CD4-positive, alpha-beta T cell treated with Interleukin-10 for 1 hour (primary cell): ENCODE measurements at places on chromosomes 2 and 18.

GRCh38 chr2:88540346-88540745 is 86.9 kb downstream of the EIF2AK3 start:
- no peak for DNase-seq

GRCh38 chr2:188664416-188664815 is 309.8 kb upstream of the COL3A1 start:
- DNase-seq: no peak

- DNase-seq: no peak
Observed at GRCh38 chr18:57210107-57210715, 63.3 kb downstream of the BOD1L2 start.

- DNase-seq: no peak
Observed at GRCh38 chr2:8312861-8313830, 368.7 kb upstream of the ID2 start.

- DNase-seq: no peak
Observed at GRCh38 chr2:38164881-38165280, 88.9 kb upstream of the CYP1B1 start.

DNA sequence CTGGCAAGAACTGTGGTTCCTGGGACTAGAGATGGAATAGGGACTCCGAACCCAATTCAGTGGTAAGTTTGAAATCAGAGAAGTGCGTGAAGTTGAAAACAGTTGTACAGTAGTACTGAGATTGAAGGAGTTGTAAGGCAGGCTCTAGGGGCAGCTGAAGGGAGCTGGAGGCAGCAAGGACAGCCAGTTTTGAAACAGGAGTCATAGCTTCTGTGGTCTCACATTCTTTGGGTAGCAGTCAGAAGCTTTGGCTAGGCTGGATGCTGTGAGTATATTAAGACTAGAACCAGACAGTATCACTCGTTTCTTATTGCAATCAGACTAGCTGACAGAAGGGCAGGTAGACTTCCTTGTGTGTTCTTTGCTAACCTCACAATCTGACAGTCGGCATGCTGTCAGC is 64.5 kb upstream of the ADAM23 start:
- no peak for DNase-seq

DNA sequence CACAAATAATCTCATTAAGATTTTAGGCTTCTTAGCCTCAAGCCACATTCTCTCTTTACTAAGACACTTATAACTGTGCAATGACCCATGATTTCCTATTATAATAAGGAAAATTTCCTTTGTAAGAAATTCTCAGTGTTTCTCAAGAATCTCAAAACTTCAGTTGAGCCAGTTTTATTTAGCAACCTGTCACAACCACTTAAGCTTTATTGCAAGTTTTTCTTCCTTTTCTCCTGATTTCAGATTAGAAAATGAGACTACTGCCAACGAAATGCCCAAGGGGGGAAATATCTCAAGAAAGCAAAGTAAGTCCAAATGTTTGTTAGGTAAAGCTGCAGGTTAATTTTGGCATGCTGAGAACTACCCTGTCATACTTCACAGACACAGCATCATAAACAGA is 178.5 kb downstream of the THADA start:
- no peak for DNase-seq

DNA sequence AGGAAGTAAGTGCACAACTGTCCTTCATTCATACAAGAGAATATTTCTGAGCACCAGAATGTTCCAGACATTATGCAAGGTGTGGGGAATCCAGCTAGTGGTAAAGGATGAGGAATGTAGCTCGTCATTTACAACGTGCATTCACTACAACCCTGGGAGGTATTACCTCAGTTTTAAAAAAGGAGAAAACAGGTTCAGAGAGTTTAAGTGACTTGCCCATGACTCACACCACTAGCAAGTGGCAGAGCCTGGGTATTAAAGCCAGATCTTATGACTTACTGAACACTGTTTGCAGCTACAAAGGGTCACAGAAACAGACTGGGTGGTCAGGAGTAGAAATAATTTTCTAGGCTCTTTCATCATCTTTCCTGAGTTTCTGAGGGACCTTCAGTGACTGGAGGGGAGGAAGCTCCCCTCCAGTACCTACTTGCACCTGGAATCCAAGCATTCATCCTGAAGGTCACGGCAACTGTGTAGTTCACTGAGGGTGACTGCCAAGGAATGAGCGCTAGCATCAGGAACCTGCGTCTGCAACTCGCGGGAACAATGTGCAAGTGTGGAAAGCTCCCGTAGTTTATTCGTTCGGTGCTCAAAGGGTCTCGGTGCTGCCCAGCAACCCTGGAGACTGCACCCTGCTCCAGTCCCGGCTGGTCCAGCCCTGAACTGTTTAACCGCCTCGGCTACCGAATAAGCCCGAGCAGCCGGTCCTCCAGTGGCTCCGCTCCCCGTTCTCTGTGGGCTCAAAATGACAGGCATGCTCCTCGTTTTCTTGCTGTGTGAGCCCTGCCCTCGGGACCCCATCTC is 647 bp downstream of the CCDC121 start:
- no peak for DNase-seq

- DNase-seq: no peak
Observed at GRCh38 chr18:9517869-9518268, 42.6 kb downstream of the RALBP1 start.

DNA sequence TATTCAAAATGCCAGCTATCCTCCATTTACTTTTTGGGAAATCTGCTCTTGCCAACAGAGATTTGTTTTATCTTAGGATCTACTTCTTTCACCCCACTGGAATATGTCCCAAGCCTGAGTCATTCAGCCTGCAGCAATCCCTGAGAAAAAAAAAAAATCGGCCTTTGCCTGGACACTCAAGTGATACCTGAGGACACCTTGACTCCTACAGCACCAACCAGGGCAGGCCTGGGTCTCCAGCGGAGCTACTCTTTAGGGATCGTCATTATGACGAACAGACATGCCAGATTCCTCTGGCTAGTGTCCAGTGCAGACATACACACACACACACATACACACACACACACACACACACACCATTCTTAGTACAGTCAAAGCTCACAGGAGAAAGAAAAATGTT is 2.2 kb upstream of the UGT1A6 start:
- no peak for DNase-seq

GRCh38 chr2:191699341-191699945 is 21.5 kb downstream of the NABP1 start:
- peak; percentile 33 for DNase-seq

GRCh38 chr2:222837643-222838056 is 23.2 kb upstream of the ACSL3 start:
- DNase-seq: no peak

- DNase-seq: peak; percentile 32
Observed at GRCh38 chr2:54394392-54394791, 61.7 kb upstream of the SPTBN1 start.

- DNase-seq: no peak
Observed at GRCh38 chr2:62660582-62661262, 44.8 kb upstream of the EHBP1 start.

- DNase-seq: no peak
Observed at GRCh38 chr2:181395851-181396250, 61.3 kb upstream of the ITGA4 start.

- DNase-seq: no peak
Observed at GRCh38 chr2:234249873-234250272, 199.4 kb downstream of the SPP2 start.
